Stimulated activated CD4-positive, alpha-beta T cell treated with anti-CD3 and anti-CD28 coated beads, TNF-alpha, amount 100 ng/mL, for 24 hours (primary cell): ENCODE measurements at places on chromosomes 5 and 9.

DNA sequence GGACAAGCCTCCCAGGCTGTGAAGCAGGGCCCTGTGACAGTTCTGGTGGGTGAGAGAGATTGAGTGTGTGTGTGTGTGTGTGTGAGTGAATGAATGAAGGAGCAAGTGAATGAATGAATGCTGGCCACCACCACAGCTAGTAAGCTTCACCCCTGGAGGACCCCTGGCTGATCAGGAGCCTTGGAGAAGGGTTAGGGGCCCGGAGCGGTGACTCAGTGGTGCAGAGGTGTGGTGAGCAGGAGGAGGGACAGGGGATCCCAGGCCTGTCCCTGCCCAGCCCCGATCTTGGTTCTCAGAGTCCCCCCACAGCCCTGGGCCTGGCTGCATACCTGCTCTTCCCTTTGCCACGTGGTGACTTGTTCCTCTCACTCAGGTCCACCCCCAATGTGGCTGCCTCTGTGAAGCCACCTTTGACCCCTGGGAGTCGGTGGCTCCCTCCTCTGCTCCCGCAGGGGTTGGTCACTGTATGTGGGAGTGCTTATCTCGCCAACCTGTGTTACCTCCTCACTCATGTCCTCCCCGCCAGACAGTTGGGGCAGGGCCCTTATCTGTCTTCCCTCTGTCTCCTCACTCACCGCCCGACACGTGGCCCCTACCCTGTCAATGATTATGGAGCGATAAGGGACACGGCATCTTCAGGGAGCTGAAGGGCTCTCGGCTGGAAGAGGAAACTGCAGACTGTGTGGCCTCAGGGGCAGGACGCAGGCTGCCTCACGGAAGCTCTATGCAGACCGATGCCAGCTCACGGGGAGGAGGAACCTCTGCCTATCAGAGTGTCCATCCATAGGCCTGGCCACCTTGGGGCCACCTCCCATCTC is 99.9 kb upstream of the PITX1 start:
- DNase-seq, result no peak

DNA sequence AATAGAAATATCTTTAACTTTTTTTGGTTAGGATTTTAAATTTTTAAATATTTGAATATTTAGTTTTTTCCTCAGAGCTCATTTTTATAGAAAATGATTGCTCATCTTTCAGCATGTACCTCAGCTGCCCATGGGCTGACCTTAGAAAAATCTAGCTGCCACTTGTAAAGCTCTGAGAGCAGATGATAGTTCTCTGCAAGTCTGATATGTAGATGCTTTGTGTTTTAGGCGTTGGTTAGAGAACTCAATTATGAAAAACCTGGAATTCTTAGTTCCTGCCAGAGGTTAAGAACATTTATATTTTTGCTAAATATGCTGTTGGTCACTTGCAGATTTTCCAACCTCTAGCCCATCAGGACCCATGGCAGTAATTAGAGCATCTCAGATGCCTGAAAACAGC is 15.1 kb downstream of the OTULIN start:
- DNase-seq, result no peak

GRCh38 chr5:132971483-132972435 is 8.3 kb upstream of the AFF4 start:
- DNase-seq, result no peak

GRCh38 chr9:134651226-134651905 is 9.8 kb downstream of the COL5A1 start:
- DNase-seq, result no peak

DNA sequence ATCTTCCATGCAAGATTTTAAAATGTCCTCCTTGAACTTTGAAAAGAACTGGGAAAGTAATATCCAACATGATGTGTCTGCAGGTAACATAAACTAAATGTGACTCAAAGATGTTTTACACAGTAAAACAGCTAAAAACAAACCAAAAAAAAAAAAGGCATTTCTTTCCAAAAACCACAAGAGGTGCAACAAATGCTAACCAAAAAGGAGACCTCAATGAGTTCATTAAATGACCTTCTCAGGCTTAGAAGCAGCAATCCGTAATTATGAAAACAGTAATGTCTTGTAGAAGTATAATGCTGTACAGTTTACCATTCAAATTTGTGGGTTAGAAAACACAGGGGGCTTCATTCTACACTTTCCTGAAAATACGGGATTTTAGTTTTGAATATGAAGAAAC is 2.5 kb downstream of the RNF145 start:
- no peak for DNase-seq

- DNase-seq, result no peak
Observed at GRCh38 chr5:96626956-96627355, 35.2 kb upstream of the CAST start.

DNA sequence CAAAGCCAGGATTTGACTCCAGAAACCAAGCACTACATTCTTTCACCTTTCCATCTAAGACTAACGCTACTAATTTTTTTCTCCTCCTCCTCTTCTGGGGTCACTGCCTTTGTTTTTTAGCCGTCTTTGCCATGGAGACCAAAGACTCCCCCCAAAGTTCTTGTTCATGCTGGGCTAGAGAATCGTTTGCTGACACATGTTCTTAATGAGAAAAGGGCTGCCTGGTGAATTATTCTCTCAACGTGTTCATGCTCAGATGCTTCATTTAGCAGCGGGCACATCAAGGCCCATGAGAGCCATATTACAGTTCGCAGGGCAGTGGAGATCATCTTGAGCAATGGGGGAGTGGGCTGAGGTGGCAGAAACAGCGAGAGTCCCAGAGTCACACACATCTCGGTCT is 134.9 kb downstream of the SLIT3 start:
- DNase-seq, result no peak

DNA sequence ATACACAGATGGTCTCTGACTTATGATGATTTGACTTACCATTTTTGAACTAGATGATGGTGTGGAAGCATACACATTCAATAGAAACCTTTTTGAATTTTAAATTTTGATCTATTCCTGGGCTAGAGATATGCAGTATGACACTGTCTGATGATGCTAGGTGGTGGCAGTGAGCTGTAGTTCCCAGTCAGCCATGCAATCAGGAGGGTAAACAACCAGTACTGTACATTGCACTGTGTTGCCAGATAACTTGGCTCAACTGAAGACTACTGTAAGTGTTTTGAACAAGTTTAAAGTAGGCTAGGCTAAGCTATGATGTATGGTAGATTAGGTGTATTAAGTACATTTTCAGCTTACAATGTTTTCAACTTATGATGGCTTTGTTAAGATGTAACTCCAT is 859.1 kb upstream of the ARRDC3 start:
- DNase-seq, result no peak

- DNase-seq, result no peak
Observed at GRCh38 chr5:135273212-135273611, 125.8 kb downstream of the MACROH2A1 start.

- no peak for DNase-seq
Observed at GRCh38 chr5:98460536-98460935, 312.9 kb upstream of the RGMB start.

DNA sequence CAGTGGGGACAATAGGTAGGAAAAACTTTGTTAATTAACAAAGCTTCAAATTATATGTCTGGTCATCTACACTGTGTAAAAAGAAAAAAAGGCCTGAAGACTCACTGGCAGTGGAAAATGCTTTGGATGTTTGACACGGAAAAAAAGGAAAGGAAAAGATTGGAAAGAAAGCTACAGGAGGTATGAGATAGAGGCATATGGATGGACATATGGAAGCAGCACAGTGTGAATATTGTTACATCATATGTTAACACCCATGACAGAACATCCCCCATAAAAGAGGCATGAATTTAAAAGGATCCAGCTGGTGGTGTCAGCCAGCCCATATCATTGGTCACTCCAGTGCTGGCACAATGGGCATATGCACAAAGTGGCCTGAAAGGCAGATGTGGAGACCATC is 19.0 kb upstream of the ADAMTS19 start:
- no peak for DNase-seq

GRCh38 chr5:158381614-158382160 is 522.7 kb upstream of the CLINT1 start:
- no peak for DNase-seq

- no peak for DNase-seq
Observed at GRCh38 chr9:7439355-7439995, 360.1 kb downstream of the DMAC1 start.

DNA sequence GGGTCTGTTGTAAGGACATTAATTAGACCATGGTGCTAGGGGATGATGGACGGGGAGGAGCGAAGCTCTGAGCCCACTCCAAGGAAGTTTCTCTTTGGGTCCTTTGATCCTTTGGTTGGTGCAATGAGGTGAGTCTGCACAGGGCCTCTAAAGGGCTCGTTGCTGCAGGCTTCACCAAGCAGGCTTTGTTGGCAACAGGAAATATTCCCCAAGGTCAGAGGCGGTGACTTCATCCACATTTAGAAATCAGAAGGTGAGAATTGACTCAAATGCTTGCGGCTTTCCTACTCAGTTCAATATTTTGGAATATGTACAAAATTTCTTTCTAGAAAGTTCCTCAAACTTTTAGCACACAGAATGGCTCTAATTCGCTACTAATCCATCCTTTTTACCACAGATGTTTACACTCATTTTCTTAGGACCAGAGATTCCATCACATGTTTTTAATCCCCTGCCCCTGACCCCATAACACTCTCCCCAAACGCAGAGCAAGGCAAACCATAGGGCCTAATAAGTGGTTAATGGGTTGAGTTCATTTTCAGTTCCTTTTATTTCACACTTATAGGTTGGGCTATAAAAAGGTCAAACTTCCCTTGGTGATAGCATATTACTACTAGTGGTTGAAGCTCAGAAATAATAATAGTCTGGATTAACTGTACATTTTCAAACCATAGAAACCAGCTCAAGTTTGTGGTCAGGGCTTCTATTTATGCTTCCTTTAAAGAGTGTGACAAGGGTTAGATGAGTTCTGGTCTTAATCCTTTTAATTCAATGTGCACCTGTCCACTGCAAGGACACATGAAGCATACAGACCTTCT is 37.3 kb upstream of the TMEM252 start:
- no peak for DNase-seq

- no peak for DNase-seq
Observed at GRCh38 chr5:65102976-65103711, 334.4 kb downstream of the CWC27 start.

DNA sequence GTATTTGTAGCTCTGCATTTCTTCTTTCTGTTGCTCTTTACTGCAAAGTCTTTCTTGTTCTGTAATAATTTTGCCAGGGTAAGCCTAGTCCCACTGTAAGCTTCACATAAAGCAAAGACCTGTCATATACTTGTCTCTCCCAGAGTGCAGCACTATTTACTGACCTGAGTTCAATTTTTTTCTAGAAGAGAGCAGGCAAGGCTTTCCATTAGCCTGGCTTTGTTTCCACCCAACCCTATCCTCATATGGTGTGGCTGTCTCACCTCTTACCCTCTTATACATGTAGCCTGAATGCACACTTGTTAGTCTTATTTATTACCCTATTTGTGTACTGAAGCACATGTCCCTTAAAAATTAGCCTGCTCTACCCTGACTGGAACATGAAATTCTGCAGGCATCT is 170.4 kb downstream of the EFNA5 start:
- no peak for DNase-seq

DNA sequence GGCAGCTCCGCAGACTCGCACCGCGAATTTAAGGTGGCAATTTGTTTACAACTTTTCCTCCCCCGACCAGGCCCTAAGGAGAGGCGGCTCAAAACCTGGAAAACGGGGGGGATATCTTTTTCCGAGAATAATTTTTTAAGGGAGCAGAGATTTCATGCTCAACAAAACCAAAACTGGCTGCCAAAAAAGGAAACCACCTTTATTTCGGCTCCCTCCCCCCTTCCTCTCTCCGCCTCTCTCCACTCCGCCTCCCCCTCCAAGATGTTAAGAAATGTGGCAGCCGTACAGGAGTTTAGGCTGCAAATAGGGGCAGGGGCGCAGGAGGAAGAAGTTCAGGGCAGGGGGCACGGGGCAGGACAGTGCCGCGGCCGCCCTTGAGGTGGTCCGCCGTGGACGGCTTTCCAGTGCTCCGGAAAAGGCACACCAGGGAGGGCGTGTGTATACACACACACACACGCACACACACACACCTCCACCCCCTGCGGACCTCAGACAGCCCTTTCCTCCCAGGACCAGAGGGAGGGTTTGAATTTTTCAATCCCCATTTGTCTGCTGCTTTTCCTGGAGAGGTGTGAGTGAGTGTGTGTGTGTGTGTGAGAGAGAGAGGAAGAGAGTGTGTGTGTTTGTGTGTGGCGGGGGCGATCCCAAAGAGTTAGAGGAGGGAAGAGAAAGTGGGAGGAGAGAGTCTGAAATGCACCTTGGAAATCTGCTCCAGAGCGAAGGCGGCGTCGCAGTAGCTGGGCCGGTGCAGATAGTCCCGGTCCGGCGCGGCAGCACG is 9.1 kb downstream of the PTCH1 start:
- DNase-seq, result no peak

GRCh38 chr9:113973226-113973625 is 97.1 kb downstream of the ZNF618 start:
- DNase-seq, result no peak

DNA sequence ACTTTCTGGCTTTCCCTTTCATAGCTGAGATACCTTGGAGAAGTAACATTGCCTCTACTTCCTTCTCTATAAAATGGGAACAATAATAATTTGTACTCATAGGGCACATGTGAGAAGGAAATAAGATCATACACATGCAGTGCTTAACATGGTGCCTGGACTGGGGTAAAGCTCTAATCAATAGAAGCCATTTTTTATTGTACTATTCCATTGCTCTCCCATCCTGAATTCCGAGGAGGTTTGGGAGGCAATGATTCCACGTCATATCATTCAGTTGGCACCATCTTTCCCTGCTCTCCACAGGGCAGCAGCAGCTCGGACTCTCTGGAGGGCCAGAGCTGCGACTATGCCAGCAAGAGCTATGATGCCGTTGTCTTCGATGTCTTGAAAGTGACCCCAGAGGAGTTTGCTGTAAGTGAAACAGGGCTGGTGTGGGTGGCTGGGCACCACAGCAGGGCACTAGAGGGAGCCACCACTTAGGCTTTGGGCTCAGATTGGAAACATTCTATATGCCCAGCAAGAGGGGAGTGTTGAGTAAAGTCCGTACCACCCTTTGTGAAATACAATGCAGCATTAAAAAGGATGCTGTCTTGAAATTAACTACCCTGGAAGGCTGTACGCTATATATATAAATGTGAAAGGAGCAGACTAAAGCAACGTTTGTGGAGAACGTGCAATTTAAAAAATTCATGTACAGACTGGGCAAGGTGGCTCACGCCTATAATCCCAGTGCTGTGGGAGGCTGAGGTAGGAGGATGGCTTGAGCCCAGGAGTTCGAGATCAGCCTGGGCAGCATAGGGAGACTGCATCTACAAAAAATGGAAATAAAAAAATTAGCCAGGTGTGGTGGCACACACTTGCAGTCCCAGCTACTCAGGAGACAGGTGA is 51.2 kb downstream of the RALGPS1 start:
- peak; percentile 5 for DNase-seq
